ENCODE measurements at places on chromosomes 6 and 20.

DNA sequence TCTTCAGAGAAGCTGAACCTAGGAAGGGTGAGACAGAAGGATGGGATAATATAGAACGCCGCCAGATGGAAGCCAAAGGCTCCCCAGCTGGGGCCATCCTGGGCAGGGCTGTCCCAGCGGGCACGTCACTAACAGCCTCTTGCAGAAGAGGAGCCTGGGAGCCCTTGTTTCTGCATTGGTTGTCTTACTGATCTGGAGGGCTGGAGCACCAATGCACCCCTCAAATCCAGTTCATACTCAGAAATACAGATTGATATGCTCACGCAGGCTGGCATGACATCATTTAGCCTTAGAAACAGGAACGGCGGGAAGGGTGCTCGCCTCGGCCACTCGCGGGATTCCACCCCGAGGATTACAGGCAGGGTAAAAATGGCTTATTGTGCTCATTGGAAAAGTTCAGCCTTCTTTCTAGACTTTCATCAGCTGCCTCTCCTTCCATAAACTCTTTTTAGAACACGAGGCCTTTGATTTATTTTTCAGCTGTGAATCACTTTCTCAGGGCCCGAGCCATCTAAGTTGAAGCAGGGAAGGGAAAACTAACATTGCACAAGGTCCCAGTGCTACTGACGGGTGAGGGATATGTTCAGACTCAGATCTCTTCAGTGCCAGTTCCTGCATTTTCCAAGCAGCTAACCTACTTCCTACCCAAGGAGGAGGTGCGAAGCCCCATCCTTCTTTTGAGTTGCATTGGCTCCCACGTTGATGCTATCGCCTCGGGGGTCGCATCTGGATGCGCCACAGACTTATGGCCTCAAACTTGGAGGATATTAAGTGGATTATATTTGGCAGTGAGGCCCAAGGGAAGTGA, 82.3 kb downstream of the GMPR start:
- no peak for DNase-seq

DNA sequence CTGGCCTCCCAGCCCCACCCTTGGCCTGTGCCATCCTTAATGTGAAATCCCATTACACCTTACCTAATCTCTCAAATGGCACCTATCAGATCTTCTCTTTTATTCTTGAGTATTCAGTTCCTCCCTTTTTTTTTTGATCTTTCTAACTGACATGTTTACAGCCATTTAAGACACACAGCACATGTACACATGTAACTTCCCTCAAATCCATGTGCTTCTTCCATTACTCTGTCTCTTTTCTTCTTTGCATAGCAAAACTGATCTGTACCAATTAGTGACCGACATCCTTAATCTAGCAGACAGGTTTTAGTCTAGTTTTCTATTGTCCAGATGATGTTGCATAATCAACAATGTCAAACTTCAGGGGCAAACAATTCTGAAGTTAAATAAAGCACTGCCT, 413.8 kb upstream of the FLRT3 start:
- no peak for DNase-seq

- no peak for DNase-seq
Observed at GRCh38 chr6:46042355-46042999, 26.8 kb upstream of the CLIC5 start.

- DNase-seq = no peak
Observed at GRCh38 chr20:51021067-51022025, 1.6 kb downstream of the KCNG1 start.

DNA sequence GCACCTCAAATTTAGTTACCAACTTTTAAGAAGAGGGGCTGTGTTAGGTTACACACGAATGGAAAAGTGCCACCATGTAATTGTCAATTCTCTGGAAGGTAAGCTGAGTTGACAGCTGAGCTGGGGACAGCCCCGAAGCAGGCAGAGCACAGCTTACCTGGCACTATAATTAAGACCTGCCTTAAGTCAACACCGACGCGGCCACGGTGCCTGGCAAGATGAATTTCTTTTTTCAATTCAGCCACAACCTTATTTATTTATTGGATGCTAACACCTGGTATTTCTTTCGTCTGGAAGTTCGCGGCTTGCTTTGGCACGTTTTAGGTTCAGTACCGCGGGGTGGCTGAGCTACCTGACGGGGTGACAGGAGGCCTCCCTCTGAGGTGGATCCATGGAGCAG, 40.6 kb upstream of the NFATC2 start:
- no peak for DNase-seq

- peak; percentile 2 for DNase-seq
Observed at GRCh38 chr20:35252037-35252461, 25.6 kb downstream of the MMP24 start.

GRCh38 chr6:101700655-101701054, 307.1 kb downstream of the GRIK2 start:
- no peak for DNase-seq

GRCh38 chr6:30075094-30075789, at the start of gene RNF39:
RNF39 (minus strand) TSS chr6:30075769; CDS start chr6:30075585, 184 bp downstream.
- no peak for DNase-seq

- no peak for DNase-seq
Observed at GRCh38 chr6:133286765-133287164, 45.6 kb downstream of the EYA4 start.

DNA sequence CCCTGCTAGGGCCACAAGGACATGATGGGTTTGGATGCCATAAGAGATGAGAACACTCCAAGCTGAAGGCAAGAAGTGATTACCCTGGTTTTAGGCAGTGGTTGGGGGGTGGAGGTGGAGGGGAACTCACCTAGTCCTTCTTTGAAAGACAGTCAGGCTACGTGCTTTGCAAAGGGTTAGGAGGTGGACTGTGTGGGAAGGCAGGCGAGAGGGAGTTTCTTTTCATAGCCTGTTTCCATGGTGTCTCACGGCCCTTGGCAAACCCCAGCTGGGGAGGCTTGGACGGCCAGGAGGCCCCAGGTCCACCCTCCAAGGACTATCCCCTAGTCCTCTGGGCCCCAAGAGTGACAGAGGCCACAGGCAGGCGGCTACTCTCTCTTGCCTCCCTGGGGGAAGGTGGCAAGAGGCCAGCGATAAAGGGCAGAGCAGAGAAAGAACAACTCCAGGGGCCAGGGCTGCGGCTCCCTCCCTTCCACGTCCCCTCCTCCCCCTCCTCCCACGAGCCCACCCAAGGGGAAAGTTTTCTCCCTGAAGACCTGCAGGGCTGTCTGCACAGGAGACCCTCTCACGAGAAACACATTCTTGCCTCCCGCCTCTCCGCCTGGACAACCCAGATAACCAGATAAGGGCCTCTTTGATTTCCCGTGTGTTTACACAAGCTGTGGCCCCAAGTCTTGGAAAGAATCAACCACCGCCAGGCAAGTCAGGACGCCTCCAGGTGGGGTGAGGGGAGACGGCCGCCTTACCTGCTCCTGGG, 74.4 kb downstream of the NOL4L start:
- no peak for DNase-seq

GRCh38 chr6:35484921-35485392, 11.9 kb downstream of the TEAD3 start:
- DNase-seq = no peak

- no peak for DNase-seq
Observed at GRCh38 chr6:33279971-33280511, 3.1 kb downstream of the B3GALT4 start.

- no peak for DNase-seq
Observed at GRCh38 chr20:25076731-25077609, 5.0 kb downstream of the VSX1 start.

- DNase-seq = no peak
Observed at GRCh38 chr6:37798436-37799262, 20.9 kb upstream of the ZFAND3 start.

DNA sequence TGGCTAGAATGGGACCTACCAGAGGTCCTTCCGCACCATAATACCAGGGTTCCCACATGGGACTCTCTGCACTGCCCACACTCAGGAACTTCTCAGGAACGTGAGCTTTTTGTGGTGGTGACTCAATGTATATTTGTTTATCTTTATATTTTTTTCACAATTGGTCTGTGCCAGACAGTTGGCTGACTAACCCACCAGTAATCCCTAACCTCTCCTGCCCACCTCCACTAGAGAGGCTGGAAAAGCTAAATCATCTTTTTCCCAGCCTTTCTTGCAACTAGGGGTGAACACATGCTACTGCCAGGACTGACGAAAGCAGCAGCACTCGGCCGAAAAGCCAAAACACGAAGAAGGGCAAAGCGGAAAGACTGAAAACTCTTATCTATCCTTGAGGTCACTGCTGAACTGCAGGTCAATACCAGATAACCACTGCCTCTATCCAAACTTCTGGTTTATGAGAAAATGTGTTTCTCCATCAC, 112.9 kb downstream of the TRERF1 start:
- DNase-seq = no peak

DNA sequence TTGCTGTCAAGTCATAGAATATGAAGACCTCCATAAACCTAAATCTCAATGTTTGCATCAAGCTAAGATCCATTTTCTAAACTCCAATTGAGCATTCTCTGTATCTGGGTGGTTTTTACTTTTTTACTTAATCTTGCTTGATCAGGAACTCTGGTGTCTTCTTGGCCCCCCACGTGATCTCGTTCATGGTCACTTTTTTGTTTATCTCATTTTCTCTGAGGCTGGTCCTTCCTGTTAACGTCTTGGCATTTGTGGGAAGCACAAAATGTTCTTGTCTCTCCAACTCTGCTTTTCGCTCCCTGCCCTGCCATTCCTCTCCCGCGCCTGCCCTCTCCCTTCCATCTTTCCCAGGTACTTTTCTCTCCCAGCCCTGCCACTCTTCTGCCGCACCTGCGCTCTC, 14.0 kb upstream of the MAPRE1 start:
- no peak for DNase-seq

DNA sequence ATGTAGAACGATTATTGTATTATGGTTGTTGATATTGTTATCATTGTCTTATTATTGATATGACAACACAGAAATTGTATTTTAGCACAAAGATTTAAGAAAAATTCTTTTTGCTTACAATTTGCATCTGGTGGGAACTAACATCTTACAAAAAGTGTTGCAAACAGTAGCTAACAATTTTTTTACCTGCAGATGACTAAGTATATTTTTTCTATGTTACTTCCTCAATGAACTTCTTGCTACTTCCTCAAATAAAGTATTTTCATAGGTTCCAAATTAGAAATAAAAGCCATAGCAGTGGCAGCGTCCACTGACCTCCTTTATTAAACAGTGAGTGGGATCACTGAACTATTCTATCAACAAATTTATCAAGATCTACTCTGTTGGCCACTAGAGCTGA, 847.0 kb downstream of the PHF3 start:
- DNase-seq = no peak

DNA sequence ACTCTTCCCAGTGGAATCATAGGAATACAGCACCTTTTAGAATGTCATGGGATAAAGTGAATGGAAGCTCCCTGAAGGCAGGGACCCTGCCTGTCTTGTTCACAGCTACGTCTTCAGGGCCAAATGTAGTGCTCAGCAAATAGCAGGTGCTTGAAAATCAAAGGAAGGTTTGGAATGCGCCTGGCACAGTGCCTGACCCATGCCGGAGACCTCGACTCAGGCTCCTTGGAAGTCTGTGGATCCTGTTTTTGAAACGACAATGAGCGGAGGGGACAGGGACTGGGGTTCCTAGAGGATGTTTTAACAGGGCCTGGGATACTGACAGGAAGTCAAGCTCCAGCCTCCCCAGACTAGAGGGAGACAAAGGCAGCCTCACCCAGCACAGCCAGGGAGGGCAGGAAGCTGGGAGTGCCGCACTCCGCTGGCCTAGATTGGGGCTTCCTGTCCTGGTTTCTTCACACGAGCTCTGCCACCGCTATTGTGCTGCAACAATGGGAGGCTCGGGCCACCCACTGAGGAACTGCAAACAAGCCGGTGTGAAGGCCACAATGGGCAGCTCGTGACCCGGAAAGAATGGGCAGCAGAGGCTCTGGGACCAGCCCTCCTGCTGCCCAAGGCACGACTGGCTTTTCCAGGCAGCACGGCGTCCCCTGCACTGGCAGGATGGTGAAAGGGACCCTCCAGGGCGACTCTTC, 76.7 kb downstream of the PREX1 start:
- no peak for DNase-seq

- no peak for DNase-seq
Observed at GRCh38 chr20:50753152-50753551, 21.8 kb downstream of the PARD6B start.

Measured in stimulated activated CD8-positive, alpha-beta memory T cell treated with anti-CD3 and anti-CD28 coated beads, Interleukin-7, amount 100 ng/mL, for 4 hours (primary cell).